Hematopoietic multipotent progenitor cell treated with erythropoietin and hydrocortisone succinate and interleukin-3 and kit ligand, for 4 days (in vitro differentiated cells): ENCODE measurements at places on chromosomes 12 and 14.

- peak; percentile 69 for DNase-seq
These were observed 22.1 kb upstream of the LRRC9 start for GRCh38 chr14:59897757-59898383.

DNA sequence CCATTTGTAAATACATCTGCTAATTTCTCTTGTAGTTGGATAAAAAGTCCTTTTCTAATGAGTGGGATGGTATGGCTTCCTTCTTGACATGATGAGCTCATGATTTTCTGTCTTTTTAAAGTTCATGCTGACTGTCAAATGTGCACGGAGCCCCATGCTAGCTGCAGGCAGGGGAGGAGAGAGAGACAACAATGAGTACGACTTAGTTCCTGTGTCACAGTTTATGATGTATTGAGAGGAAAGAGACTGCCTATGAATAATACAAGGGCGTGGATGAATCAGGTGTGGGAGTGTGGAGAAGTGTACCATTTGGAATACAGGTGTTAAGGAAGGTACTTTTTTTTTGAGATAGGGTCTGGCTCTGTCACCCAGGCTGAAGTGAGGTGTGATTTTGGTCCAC lies 10.7 kb upstream of the TBC1D30 start:
- no peak for DNase-seq

- DNase-seq = no peak
These were observed 94.5 kb downstream of the OTOGL start for GRCh38 chr12:80193865-80194264.

DNA sequence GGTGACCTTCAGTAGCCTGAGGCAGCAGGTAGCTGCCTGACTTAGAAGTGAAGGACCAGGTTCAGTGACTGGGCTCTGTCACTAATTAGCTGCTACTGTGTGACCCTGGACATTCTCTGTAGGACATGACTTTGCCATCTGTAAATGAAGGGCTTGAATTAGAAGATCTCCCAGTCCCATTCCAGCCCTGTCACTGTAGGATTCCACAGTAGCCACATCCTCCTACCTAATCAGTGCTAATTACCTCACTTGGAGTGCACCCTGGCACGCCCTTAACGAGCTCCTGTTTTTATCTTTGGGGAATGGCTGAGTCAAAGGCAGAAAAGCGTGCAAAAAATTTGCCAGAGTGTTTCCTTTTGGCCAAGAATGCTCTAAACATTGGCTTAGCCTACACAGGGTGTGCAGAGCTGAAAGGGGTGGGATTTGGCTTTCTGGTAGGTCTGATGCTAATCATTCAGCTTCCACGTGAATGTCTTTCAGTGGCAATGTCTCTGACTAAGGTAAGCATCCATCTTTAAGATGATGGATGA lies 6.8 kb downstream of the NTF3 start:
- DNase-seq = no peak

- peak; percentile 20 for DNase-seq
These were observed 2.0 kb downstream of the DYRK2 start for GRCh38 chr12:67650388-67651131.

- no peak for DNase-seq
These were observed 143.5 kb downstream of the KCNA5 start for GRCh38 chr12:5187136-5187535.

DNA sequence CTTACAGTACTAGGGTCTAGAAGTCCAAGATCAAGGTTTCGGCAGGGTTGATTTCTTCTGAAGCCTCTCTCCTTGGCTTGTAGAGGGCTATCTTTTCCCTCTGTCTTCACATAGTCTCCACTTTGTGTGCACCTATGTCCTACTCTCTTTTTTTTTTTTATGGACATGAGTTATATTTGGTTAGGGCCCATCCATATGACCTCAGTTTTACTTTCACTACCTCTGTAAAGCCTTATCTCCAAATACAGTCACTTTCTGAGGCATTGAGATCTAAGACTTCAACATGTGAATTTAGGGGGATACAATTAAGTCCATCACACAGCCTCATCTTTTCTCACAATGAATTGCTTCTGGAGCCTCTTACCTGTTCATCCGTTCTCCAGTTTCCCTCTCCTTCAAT lies 5.9 kb upstream of the SPTB start:
- DNase-seq = peak; percentile 50

DNA sequence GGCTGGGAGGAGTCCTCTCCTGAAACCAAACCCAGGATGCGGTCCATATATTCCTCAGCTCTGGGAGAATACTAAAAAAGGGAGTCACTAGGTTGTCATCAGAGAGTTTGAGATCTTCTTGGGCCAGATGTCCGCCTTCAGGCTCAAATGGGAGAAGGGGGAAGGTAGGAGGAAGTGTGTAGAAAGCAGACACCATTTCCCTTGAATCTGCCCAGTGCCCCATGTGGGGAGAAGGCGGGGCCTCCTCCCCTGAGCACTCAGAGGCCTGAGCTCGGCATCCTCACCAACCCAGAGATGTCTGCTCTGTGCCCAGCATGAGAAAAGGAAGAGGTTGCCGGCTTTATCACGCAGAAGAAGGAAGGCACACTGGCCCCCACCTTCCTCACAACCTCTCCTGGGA lies 37.3 kb downstream of the LTBP2 start:
- DNase-seq = no peak

DNA sequence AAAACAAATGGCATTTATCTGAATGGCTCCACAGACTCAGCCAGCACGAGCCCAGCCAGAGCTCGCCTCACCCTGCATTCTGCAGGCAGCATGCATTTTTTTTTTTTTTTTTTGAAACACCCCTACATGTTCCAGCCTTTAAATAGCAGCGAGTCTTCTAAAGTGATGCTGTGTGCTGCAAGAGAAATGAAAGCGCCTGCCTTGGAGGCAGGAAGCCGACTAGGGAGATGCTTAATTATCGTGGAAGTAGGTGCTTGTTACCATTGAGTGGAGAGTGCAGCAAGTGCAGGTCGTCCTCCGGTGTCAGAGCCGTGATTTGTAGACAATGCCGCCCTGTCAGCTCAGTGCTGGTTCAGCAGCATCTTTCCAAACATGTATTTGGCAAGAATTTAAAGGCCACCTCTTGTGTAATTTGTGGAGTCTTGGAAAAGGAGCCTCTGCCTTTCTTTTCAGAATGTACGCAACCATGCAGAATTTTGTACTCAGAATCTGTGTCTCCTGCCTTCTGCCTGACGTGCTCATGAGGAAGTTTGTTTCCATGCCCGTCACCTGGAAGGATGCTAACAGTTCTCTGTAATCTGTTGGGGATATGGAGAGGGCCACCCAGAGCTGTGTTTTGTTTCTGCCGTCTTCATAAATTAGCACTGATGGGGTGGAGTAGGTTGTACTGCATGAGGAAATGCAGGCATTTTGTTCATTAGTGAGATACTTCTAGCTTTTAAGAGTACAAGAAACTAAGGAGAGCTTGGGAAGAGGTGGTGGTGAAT lies 345.9 kb upstream of the RGS6 start:
- no peak for DNase-seq

- DNase-seq = no peak
These were observed 522.5 kb downstream of the VRK1 start for GRCh38 chr14:97319691-97320090.

DNA sequence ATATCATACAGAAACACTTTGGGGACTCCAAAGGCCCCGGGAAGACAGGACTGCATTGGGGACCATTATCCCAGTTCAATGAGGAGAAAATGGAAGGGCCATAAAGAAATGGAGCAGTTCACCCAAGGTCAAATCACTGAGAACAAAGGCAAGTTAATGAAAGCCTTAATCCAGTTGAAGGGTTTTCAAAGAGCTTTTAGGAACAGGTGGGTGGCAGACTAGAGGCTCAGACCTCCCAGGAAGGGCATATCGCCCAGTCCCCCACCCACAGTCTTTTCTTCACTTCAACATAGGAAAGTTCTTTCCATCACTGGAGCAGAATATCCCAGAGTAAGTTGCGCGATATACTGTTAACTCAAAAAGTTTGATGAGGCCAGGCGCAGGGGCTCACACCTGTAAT lies 136.1 kb upstream of the CCND2 start:
- DNase-seq = no peak

GRCh38 chr14:86237733-86238132 lies 707.8 kb downstream of the FLRT2 start:
- no peak for DNase-seq

GRCh38 chr12:115382681-115383080 lies 698.7 kb upstream of the TBX3 start:
- no peak for DNase-seq

DNA sequence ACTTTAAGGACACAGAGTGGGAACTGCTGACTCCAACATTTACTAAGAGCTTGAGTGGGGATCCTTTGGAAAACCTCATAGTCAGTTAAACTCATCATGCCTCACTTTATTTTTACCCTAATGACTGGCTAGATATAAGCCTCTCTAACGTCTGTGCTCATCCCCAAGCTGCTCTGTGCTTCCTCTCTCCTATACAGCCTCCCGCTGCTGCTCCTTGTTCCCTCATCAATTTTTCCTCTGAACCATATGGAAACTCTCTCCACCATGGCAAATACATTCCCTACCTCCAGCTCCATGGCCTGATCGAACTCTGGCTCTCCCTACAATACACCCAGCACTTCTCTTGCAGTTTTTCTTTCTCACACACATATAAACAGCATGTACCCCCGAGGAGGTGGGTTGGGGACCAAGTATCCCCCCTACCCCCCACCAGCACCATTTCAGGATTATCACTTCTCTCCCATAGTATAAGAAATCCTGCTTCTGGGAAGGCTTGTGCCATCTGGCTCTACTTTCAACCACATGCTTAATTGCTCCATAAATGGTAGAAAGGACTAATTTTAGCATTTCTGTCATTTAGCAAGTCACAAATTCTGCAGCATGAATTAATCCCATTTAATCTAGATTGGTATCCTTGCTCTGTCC lies 39.2 kb upstream of the DYRK2 start:
- DNase-seq = no peak

DNA sequence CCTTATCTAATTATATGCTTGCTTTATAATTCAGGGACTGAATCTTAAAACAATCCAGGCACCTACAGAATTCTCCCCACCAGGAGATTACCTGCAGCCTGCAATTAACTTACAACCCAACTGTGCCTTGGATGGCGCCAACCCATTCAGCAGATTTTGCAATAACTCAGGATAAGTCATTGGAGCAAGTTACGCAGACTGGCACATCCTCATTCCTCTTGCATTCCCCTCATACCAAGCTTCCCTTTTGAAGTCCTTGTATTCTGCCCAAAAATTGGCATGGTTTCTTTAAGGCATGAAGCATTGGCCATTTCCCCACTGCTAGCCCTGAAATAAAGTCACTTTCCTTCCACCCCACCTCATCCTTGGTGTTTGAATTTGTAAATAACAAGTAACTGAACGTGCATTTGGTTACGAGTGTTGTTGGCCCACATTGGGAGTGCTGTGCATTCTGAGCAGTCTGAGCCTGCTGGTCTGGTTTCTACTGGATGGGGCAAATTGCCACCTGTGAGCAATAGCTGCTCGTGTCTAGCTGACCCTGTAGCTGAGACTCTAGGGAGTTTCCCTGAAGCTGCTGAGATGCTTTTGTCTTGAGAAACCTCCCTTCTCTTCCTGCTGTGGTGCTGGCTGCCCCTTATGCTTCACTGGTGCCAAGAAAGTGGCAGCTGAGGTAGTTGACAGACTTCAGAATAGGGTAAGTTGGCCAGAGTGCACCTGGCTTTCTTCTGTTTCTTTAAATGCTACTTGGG lies 99.2 kb upstream of the SCAF11 start:
- no peak for DNase-seq

- no peak for DNase-seq
These were observed 4.3 kb downstream of the HHIPL1 start for GRCh38 chr14:99649219-99649618.

GRCh38 chr12:51348116-51348515 lies 1.6 kb upstream of the CELA1 start:
- no peak for DNase-seq

- DNase-seq = no peak
These were observed 40.2 kb downstream of the RTN1 start for GRCh38 chr14:59830338-59830734.

GRCh38 chr12:47751561-47751960 lies 7.1 kb downstream of the RAPGEF3 start:
- DNase-seq = no peak

- no peak for DNase-seq
These were observed 2.1 kb downstream of the ITPK1 start for GRCh38 chr14:93113678-93114067.

DNA sequence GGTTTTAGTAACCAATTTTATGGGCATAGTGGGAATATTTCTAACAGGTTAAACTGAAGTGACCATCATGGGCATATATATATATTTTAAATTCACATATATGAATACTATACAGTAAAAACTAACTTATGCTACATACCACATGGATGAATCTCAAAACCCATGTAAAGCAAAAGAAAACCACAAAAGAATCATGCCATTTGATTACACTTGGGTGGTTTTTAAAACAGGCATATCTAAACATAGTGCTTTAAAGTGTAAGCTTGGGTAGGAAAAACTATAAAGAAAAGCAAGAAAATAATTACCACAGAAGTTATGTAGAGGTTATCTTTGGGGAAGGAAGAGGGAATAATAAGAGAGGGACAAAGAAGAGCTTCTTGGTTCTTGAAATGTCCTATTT lies 326.1 kb downstream of the NAV3 start:
- DNase-seq = no peak

GRCh38 chr12:29691161-29691854 lies 92.4 kb downstream of the TMTC1 start:
- DNase-seq = peak; percentile 66

- no peak for DNase-seq
These were observed 497.6 kb downstream of the RMST start for GRCh38 chr12:97960225-97960624.

DNA sequence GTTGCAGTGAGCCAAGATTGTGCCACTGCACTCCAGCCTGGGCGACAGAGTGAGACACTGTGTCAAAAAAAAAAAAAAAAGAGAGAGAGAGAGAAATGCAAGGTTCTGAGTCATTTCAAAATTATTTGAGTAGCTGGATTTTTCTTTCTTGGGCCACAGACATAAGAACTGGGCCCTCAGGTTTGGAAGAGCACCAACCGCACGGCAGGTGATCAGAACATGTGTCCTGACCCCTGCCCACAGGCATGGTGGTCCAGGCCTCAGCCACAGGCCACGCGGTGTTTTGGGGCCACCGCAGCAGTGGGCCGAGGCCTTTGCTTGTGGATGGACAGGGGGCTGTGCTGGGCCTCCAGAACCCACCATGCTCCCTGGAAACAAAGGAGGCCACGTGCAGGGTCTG lies 126.7 kb downstream of the CALM1 start:
- DNase-seq = no peak

- no peak for DNase-seq
These were observed 38.7 kb downstream of the PPHLN1 start for GRCh38 chr12:42364692-42365091.
